Karpas-422 (cell line): ENCODE measurements at places on chromosomes 1 and 21.

- no peak for DNase-seq
Measured at GRCh38 chr1:203159844-203160243, 15.8 kb downstream of the MYBPH start.

GRCh38 chr1:86696522-86696921 lies 7.9 kb upstream of the SH3GLB1 start:
- no peak for DNase-seq

- DNase-seq = no peak
Measured at GRCh38 chr1:198948895-198949659, 310.2 kb downstream of the PTPRC start.

- no peak for DNase-seq
Measured at GRCh38 chr1:65952696-65953095, 160.0 kb downstream of the PDE4B start.

GRCh38 chr1:211068976-211069375 lies 65.0 kb downstream of the KCNH1 start:
- DNase-seq = no peak

DNA sequence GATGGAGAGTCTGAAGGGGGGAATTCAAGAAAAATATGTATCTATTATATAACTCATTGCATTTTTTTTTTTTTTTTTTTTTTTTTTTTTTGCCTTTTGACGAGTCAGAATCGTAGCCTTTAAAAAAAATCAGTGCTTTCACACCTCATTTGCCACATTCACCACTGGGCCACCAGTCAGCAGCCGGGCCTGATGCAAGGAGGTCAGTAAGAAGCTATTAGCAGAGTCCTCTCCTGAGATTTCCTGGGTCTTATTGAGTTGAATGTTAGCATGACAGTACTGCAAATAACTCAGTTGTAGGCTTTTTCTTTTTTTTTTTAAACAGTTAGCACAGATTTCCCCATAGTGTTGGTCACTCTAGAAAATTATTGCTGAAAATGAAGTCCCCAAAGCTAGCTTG lies 139.8 kb downstream of the SPATA17 start:
- DNase-seq = no peak

DNA sequence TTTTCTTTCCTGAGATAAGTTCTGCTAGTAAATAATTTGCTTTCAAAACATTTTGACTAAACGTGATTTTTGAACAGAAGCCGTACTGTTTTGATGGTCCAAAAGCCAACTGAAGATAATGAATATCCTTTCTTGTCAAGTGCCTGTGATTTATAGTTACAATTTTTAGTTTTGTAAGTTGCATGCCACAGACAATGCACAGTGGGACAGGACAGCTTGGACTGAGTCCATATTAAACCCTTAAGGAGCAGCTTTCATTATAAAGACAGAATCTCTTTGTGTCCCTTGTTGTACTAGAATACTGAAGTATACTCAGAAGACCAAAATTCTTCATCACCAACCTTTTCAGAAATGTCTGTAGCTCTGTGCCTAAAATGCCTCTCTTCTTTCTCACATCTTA lies 92.2 kb downstream of the LTN1 start:
- DNase-seq = no peak

GRCh38 chr21:28025111-28025510 lies 967.6 kb downstream of the LTN1 start:
- DNase-seq = no peak

DNA sequence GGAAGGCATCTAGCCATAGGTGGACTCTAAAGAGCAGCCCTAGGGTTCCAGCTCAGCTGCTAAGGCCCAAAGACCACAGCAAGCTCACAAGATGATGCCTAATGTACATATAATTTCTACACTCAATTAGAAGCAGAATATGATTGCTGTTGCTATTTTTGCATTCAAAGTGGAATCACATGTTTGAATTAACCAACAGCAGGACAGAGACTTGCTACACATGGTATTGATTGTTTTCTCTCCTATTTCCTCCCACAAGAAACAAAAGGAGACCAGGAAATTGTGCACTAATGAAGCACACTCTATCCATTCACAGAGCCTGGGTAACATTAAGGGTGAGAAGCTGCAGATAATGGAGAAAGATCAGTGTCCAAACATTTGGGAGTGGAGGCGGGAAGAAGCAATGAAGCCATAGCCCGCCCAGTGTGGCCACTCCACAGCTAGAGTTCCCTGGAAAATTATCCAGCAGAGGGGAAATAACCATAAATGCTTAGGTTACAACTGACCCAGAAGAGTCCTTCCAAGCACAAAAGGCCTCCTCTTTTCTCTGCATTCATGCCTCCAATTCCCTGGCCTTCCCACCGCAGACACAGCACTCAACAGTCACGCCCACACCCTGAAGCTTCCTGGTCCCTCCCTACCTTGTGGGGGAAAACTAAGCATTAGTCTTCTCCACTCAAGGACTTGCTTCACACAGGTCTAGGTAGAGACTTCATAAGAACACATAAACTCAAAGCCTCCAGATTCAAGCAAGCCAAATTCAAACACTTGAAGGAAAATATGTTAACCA lies 7.5 kb downstream of the CNN3 start:
- no peak for DNase-seq

DNA sequence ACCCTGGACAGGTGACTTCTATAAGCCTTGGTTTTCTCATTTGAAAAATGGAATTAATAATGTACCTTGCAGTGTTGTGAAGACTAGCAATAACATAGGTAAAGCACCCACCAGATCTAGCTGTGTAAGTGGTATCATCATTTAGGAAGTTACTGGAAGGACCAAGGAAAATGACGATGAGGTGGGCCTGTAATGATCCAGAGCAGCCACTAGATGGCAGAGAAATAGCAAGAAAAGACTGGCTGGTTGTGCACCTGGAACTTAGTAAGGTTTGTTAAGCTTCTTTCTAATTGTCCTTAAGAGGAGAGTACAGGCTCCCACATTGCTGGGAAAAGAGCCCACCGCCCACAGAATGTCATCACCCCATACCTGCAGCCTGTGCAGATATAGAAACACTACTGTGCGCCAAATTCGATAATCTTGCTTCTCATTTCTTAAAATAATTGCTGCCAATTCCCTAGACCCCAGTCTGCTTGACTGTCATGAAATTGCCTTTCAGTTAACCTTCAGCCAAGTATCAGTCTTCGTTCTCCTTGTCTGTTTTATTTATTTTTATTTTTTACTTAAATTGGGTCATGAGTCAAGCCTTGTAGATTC lies 37.2 kb downstream of the WNT4 start:
- peak; percentile 81 for DNase-seq

- no peak for DNase-seq
Measured at GRCh38 chr1:85290826-85291225, 14.4 kb upstream of the BCL10 start.

GRCh38 chr1:19255288-19255687 lies 3.7 kb downstream of the MRTO4 start:
- no peak for DNase-seq

DNA sequence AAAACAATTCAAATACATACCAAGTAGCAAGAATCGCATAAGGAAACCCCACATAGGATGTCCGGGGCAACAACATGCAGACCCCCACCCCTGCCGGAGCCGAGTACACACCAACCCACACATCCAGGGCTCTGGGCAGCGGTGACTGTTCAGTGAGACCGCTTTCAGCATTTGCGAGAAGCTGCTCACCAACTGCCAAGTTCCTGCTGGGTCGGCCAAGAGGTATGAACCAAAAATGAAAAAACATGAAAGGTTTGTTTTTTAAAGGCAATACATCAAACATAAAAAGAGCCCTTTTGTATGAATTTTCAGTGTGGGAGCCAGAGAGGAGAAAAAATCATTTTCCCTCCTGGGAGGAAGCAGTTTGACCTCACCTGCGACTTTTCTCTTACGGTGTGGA lies 92.3 kb downstream of the SIM2 start:
- DNase-seq = no peak

DNA sequence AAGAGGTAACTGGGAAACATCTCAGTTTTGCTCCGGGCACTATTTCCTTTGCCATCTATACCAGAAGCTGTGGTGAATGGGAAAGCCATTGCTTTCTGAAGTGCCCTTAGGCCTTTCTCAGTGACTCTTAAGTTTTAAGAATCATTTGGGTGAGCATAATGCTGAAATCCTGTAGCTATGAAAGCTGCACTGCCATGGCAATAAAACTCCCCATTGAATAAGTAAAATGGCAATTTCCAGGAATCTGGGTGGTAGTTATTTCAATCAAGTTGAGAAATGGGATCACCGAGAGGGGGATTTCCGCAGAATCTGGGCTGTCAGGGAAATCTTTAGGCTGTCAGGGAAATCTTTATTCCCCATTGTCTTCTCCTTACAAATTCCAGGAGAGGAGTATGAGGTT lies 26.8 kb upstream of the MACF1 start:
- no peak for DNase-seq

GRCh38 chr1:18768086-18768485 lies 91.4 kb downstream of the TAS1R2 start:
- DNase-seq = no peak

DNA sequence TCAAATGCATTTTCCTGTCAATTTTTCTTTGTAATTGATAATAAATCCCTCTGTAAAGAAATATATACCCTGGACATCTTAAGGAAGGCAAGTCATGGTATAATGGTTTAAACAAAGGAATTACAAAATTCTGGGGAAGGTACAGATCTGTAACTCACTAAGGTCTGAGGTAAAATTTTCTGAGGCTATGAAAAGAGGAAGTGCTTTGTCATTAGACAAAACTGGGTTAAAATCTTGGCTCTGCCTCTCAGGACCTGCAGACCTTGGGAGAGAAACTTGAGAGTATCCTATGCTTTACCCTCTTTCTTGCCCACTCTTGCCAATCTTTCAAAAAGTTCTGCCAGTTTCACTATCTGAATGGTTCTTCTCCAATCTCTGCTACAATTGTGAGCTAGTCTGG lies 26.8 kb upstream of the BEND5 start:
- peak; percentile 44 for DNase-seq

DNA sequence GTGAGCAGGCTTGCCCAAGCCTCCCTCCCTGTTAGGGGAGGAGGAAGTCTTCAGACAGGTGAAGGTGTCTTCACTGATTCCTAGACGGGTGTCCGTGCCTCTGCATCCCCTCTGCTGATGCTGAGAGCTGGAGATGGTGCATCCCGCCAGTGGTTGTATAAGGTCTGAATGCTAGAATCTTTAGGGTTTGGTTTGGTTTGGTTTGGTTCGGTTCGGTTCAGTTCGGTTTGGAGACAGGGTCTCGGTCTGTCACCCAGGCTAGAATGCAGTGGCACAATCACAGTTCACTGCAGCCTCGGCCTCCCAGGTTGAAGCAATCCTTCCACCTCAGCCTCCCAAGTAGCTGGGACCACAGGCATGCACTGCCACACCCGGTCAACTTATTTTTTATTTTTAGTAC lies 153.6 kb downstream of the PGBD5 start:
- DNase-seq = no peak

DNA sequence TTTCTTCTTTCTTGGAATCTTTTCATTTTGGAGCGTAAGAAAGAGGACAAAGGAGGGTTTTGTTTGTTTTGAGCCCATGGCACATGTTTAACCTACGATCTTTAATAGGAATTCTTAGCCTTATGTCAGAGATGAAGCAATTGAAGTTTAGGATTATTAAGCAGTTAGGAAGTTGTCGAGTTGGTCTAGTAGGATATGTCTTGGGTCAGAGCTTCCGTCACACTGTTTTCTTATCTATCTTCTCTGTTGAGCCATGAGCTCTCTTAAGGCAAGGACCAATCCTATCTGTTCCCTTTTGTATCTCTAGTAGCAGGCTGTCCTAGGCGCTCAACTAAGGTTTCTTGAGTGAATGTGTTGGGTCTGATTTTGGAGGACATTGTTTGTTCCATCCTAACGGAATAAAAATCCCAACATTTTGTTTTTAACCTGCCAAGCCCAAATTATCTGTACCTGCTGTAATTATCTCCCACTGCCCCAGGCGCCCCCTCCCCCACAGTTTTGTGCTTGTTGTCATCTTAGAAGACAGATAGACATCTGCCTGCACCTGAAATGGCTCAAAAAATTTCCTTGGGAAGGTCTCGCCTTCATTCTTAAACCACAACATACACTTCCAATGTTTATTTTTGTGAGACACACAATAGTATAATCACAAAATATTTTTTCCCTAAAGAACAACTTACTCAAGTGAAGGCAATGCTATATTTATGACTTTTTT lies 95.3 kb upstream of the GADD45A start:
- DNase-seq = no peak

DNA sequence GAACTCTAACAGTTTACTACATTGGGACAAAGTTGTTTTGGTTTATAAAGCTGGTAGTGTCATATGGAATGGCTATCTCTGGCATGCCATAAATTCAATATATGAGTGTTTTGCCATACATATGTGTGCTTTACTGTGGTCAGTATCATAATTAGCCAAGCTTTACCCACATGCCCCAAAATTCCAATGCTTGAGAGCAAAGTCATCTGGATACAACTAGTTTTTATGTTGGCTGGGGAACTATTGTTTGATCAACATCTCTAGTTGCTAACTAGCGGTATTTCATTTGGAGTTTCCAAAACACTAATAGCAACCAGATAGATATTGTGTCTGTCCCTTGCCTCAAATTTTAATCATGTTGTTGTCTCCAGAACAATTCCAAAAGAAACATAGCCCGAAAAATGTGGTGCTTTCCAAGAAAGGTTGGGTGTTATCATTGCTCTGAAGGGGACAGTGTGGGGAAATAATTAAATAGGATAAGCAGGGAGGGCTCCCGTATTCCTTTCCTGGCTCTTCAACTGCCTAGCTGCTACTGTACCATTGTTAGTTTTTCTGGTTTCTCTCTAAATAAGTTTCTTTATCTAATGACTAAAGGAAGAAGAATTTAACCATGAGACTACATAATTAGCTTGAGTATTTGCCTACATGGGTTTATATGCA lies 136.1 kb downstream of the TGFB2 start:
- no peak for DNase-seq

DNA sequence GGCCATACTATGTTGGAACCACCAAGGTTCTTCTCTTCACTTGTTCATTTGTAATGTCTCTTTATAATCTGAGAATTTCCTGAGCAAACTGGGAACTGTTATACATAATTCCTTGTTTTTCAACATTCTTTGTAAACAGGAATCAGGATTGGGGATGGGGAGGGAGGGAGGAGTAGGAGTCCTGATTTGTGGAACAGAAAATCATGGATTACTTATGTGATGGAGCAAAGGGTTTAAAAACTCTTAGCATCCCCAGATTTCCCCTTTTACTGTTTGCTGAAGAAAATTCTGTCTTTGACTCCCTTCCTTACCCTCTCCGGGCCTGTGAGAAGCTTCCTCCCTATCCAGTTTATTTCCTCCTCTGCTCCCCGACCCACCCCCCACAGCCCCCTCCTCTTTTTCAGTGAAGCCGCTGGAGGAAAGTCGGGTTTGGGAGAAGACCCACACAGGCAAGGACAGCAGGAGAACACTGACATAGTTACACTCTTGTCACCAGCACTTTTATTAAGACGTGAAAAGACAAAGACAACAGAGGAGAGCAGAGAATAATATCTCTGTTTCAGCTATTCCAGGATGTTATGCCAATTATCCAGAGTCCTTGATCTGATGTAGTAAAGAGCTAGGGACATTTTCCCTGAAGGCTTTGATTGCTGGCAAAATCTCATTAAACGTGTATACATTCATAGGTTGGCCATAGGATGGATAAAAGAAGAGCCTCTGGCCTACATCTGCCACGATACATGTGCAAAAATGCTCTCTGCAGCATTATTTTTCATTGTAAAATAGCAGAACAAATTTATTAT lies 4.6 kb upstream of the NBPF1 start:
- no peak for DNase-seq
